ENCODE measurements at places on chromosomes 1 and 21. TPM values are rescaled to one million over a fixed set of nuclear protein-coding genes. Genes with fewer than 3 reads are reported as not detected.

- DNase-seq, result no peak
These were observed 37.0 kb upstream of the PRSS38 start for GRCh38 chr1:227778401-227778947.

MRPL20 gene
- total RNA-seq, result 74.9 TPM

DNA sequence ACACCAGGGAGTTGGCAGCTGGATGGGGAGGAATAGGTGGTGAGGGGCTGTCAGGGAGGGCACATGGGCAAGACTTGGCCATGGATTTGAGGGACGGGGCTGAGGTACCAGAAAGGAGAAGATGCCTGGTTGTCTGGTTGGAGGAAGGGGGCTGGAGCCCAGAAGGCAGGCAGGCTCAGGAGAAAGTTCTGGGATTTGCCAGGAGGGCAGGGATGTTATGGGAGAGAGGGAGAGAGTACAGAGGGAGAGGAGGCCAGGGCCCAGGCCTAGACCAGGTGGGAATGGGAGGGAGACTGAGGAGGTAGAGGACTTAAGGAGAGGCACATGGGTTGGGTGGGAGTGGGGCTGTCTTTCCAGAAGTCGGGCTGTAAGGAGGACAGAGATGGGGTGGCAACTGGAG is 4.3 kb downstream of the A3GALT2 start:
- no peak for DNase-seq

GRCh38 chr1:28449904-28450303 is 55.9 kb upstream of the RCC1 start:
- peak; percentile 68 for DNase-seq

- DNase-seq, result no peak
These were observed 79.2 kb downstream of the TYW3 start for GRCh38 chr1:74812180-74812541.

MYBPH gene
- not detected for total RNA-seq

KLF17 gene
- total RNA-seq, result not detected

DNA sequence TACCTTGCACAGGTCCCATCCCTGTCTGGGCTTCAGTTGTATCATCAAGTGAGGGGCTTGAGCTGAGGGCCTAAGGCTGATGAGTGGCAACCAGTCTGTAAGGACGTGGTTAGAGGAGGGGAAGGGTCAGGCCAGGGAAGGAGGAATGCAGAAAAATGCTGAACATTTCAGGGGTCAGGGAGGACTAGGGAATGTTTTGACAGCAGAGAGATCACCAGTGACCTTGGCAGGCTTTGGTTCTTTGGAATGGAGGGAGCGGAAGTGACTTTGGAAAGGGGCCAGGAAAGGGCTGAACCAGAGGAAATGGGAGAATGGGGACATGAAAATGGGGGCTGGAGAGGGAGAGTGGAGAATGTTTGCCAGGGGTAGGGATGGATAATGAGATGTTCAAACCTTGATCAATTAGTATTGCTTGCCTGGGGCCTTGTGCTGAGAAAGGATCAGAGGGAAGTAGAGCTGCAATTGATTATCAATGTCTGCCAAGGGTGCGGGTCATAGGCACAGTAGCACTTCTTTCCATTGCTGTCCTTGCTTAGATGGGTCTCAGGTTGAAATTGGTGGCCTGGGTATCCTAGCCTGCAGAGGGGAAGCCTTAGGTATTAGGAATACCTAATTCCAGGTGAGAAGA is 7.4 kb downstream of the LDLRAP1 start:
- no peak for DNase-seq

DNA sequence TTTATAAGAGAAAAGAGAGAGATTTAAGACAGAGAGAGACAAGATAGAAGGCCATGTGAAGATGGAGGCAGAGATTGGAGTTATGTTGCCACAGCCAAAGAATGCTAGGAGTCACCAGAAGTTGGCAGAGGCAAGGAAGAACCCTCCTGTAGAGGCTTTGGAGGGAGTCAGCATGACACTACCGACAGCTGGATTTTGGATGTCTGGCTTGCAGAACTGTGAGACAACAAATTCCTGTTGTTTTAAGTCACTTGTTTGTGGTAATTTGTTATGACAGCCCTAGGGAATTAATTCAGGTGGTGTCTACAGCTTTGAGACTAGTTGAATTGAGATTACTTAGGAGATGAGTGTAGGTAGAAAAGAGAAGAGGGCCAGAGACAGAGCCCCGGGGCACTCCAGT is 158.5 kb downstream of the DNM3 start:
- DNase-seq, result no peak

DNA sequence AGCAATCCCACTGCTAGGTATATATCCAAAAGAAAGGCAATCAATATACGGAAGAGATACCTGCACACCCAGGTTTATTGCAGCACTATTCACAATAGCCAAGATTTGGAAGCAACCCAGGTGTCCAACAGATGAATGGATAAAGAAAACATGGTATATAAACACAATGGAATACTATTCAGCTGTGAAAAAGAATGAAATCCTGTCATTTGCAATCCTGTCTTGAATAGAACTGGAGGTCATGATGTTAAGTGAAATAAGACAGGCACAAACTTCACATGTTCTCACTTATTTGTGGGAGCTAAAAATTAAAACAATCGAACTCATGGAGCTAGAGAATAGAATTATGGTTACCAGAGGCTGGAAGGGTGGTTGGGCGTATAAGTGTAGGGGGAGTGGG is 101.0 kb downstream of the OSBPL9 start:
- no peak for DNase-seq

GRCh38 chr1:171438441-171438840 is 46.9 kb upstream of the PRRC2C start:
- DNase-seq, result no peak

LCE1A gene
- not detected for total RNA-seq

DNA sequence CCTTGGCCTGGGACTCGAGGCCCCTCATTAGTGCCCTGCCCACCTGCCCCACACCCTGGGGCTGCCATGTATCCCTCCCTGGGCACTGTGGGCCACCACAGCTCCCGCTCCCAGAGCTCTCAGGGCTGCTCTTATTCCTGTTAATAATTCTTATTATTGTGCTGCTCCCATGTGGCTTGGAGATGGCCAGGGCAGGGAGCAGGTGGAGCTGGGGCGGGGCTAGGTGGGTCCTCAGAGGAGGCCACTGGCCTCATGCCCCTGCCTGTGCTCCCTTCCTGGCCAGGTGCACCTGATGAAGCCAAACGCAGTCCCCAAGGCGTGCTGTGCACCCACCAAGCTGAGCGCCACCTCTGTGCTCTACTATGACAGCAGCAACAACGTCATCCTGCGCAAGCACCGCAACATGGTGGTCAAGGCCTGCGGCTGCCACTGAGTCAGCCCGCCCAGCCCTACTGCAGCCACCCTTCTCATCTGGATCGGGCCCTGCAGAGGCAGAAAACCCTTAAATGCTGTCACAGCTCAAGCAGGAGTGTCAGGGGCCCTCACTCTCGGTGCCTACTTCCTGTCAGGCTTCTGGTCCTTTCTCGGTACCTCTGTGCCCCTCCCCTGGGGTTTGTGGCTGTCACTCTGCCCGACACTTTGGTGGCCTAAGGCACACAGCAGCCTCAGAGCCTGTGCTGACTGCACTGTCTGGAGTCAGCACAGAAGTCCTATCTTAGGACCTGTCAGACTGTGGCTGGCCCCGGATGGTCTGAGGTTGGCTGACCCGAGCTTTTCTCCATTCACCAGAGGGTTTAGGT is 34.1 kb downstream of the BMP8A start:
- DNase-seq, result peak; percentile 32
